ENCODE measurements at places on chromosomes 5 and 9. TPM values are rescaled to one million over a fixed set of nuclear protein-coding genes. Genes with fewer than 3 reads are reported as not detected.

DNA sequence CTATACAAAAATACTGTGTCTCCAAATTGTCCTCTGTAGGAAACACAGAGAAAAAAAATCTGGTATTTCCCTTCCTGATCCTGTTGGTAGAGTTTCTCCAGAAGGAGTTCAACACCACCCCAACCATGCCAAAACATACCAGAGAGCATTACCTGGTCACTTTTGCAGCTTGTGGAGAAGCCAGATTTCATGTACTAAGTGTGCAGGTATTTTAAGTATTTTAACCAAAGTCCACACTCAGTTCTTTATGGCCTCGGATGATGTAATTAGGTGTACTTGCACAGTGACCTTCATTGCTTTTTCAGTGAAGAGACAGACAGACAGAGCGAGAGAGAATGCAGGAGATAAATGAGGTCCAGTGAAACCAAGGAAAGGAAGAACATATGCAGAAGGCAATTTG is 2046.8 kb upstream of the CDH9 start:
- H3K27me3 ChIP-seq, result no peaks in the 10 kb centered on the region
- no peak overlapping the region for H3K4me3 ChIP-seq
- no peaks in the 10 kb centered on the region for H3K4me1 ChIP-seq
- DNase-seq, result no peak
- no peak overlapping the region for H3K27ac ChIP-seq
- H3K36me3 ChIP-seq, result no peaks in the 10 kb centered on the region

- H3K27ac ChIP-seq, result no peak overlapping the region
- H3K4me3 ChIP-seq, result no peak overlapping the region
- no peaks in the 10 kb centered on the region for H3K36me3 ChIP-seq
- no peaks in the 10 kb centered on the region for H3K27me3 ChIP-seq
Measured at GRCh38 chr5:169831331-169831730, 149.0 kb downstream of the INSYN2B start.

- no peak for DNase-seq
- no peaks in the 10 kb centered on the region for H3K4me1 ChIP-seq
- no peak overlapping the region for H3K4me3 ChIP-seq
- no peaks in the 10 kb centered on the region for H3K36me3 ChIP-seq
- H3K27me3 ChIP-seq, result no peaks in the 10 kb centered on the region
Measured at GRCh38 chr5:80284720-80285119, 28.9 kb upstream of the SERINC5 start.

DNA sequence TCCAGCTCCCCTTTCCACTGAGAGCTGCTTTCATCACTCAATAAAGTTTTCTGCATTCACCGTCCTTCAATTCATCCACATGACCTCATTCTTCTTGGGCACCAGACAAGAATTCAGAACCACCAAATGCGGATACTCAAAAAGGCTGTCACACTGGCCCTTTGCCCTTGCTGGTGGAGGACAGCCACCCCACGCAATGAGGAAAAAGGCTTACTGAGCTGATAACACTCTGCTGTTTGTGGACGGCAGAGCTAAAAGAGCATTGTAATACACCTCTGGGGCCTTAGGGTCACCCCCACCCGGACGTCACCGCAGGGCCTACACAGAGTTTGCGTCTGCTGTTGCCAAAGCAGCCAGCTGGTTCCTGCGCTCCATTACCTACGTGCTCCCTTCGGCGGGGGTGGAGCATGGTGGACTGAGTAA is 51.2 kb upstream of the ZNF608 start:
- H3K36me3 ChIP-seq, result no peaks in the 10 kb centered on the region
- H3K4me1 ChIP-seq, result peaks cover 7% of the 10 kb centered on the region
- no peaks in the 10 kb centered on the region for H3K27me3 ChIP-seq
- no peak overlapping the region for H3K4me3 ChIP-seq

DNA sequence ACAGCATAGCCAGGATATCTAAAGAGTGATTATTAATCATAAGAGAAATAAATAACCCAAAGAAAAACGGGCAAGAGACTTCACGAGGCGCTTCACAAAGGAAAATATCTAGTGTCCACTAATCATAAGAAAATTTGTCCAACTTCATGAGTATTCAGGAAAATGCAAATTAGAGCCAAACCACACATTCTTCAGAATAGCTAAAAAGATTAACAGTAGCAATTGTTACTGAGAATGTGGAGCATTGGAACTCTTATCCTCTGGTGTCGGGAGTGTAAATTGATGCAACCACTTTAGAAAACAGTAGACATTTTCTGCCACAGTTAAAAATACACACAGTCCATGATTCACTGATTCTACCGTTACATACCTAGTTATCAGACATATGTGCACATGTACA is 145.7 kb downstream of the CWC27 start:
- DNase-seq, result no peak
- H3K36me3 ChIP-seq, result peaks cover 10% of the 10 kb centered on the region
- no peak overlapping the region for H3K27ac ChIP-seq
- no peaks in the 10 kb centered on the region for H3K27me3 ChIP-seq
- H3K4me3 ChIP-seq, result no peak overlapping the region

DNA sequence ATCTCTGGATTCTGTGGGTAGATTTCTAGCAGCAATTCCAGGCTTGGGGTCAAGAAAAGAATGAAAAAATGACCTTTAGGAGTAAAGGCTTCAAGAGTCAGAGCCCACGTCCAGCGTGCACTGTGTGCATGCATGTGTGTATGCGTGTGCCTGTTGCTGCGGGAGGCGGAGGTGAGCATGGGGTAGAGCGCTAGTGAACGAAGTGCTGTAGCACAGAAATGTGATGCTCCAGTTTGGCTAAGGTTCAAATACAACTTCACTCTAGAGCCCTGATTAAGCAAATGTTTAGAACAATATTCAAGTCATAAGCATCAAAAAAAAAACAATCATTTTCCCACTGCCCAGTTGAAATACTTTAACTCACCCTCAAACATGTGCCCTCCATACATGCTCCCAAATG is 403.9 kb downstream of the ZNF608 start:
- no peaks in the 10 kb centered on the region for H3K4me1 ChIP-seq
- no peak overlapping the region for H3K27ac ChIP-seq
- H3K4me3 ChIP-seq, result no peak overlapping the region
- H3K27me3 ChIP-seq, result no peaks in the 10 kb centered on the region

GRCh38 chr9:86980802-86981201 is 33.5 kb upstream of the GAS1 start:
- H3K36me3 ChIP-seq, result no peaks in the 10 kb centered on the region
- H3K27ac ChIP-seq, result no peak overlapping the region
- H3K27me3 ChIP-seq, result no peaks in the 10 kb centered on the region
- no peak for DNase-seq
- H3K4me1 ChIP-seq, result 0 out of 2 replicates have a peak, but pooled peaks cover 8% of the 10 kb centered on the region

- H3K27me3 ChIP-seq, result no peaks in the 10 kb centered on the region
- H3K36me3 ChIP-seq, result no peaks in the 10 kb centered on the region
- no peak overlapping the region for H3K27ac ChIP-seq
- peaks cover 6% of the 10 kb centered on the region for H3K4me1 ChIP-seq
Measured at GRCh38 chr5:73743161-73743560, 117.2 kb downstream of the ARHGEF28 start.

DNA sequence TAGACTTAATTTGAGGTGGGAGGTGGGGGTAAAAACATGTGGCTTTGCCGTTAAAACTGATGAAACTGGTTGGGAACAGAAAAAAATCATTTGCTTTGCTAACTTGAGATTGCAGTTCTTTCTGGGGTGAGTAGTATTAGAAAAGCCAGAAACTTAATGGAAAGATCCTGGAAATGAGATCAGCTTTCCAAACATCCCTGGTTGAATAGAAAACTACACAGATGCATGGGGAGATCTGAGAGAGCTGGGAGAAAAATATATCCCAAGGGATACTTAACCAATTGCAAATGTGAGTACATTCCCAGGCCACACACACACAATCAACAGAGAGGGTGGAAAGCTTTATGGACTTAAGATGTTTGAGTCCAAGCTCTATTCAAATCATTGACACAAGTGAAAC is 222.3 kb downstream of the YTHDC2 start:
- no peaks in the 10 kb centered on the region for H3K27me3 ChIP-seq
- peaks cover 3% of the 10 kb centered on the region for H3K36me3 ChIP-seq
- H3K27ac ChIP-seq, result no peak overlapping the region
- no peak for DNase-seq
- H3K4me3 ChIP-seq, result no peak overlapping the region

GRCh38 chr5:53480416-53481158 is at the start of gene FST:
Gene FST (plus strand): TSS chr5:53480629. CDS start chr5:53480792, 163 bp downstream.
- H3K4me3 ChIP-seq, result peak within 1 kb of the TSS; percentile 96
- peak; percentile 66 for DNase-seq
- H3K27ac ChIP-seq, result no peak within 1 kb of the TSS
- no peaks in the 10 kb centered on the region for H3K36me3 ChIP-seq

DNA sequence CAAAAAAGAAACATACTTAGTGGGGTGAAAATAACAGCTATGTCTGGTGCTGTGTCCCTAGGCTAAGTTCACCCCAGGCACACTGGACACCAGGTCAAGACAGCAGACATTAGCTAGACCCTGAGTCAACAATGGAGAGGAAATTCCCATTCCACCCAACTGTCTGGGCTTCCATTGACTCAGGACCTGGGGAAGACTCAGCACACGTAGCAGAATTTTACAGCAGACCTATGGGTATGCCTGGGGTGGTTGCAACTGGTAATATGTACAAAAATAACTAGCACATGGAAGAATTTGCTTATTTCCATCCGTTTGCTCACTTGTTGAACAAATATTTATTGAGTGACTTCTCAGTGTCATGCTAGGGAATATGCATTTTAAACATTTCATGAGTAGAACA is 117.0 kb downstream of the GAS1 start:
- H3K27me3 ChIP-seq, result no peaks in the 10 kb centered on the region
- DNase-seq, result no peak
- H3K27ac ChIP-seq, result no peak overlapping the region
- no peaks in the 10 kb centered on the region for H3K36me3 ChIP-seq
- H3K4me1 ChIP-seq, result peaks cover 22% of the 10 kb centered on the region

DNA sequence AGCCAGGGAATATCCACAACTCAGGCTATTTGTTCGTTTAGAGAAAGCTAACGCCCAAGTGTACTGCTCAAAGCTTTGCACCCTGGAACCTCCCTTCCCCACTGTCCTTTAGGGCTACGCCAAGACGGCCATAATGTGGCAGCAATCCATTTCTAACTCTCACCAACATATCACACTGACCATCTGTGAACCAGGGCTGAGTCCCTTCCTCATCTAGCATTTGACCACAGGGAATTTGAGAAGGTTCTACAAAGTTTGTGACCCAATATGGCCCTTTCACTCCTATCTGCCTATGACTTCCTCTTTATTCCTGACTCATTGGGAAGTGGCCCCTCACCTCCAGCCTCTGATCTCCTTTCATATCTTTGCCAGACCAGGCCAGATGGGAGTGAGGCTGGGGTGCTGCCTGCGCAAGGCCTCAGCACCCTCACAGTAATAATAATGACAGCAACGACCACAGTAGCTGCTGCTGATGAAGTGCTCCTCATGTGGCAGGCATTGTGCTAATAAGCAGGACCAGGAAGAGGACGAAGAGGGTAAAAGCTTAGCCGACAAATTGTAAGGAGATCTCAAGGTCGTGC is 9.3 kb upstream of the ARAP3 start:
- DNase-seq, result no peak
- H3K4me1 ChIP-seq, result peaks cover 15% of the 10 kb centered on the region
- H3K4me3 ChIP-seq, result no peak overlapping the region
- no peaks in the 10 kb centered on the region for H3K36me3 ChIP-seq
- H3K27ac ChIP-seq, result no peak overlapping the region

DNA sequence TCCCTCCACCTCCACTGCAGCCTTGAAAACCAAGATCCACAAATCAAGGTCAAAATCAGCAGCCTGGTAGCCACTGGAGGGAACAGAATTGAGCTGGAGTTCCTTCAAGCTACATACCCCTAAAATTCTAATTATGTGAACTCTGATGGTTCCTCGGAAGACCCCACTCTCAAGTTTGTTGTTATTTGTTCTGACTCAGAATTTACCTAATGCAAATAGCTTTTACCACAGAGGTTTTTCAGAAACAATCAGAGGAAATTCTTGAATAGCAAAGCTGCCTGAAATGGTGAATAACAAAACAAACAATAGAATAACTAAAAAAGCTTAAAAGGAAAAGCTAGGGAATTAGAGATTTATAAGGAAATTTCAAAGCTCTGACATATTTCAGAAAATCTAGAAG is 220.0 kb downstream of the CDH18 start:
- H3K27ac ChIP-seq, result peak overlapping the region; percentile 68
- peaks cover 61% of the 10 kb centered on the region for H3K4me1 ChIP-seq
- no peaks in the 10 kb centered on the region for H3K27me3 ChIP-seq
- H3K4me3 ChIP-seq, result peak overlapping the region; percentile 4

DNA sequence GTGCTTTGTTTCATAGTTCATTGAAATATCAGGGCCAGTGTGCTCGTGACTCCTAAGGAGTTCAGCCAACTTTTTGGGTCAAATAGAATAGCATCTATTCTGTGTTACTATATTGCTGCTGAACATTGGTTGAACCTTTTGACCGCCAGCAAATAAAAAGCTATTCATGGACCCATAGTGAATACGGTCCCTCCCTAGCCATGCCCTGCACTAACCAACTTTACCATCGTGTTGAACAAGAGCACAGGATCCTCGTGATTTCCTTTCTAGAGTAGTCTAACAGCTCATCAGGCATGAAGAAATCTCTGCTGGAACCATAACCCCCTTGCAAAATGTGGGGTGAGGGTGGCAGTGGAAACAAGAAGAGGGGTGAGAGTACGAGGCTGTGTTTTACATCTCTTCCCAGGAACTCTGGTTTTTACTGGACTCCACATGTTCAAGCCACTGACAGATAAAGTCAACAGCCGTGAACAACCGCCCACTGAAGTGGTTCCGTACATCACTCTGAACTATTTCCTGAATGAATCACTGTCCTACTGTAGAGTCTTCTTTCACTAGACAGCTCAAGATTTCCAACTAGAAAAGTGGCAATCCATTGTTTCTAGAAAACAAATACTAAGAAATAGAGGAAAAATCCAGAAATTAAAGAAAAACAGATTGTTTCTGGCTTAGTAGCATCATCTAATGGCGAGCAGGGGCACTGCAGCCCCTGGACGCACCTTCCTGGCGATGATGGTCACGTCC is 70.1 kb upstream of the SPATA31E1 start:
- peak; percentile 75 for DNase-seq
- H3K27ac ChIP-seq, result no peak overlapping the region
- H3K4me3 ChIP-seq, result no peak overlapping the region
- no peaks in the 10 kb centered on the region for H3K4me1 ChIP-seq

Gene TXNDC8
- not detected for total RNA-seq

Gene FGFR4
- total RNA-seq, result 145 TPM

Gene BTNL8
- total RNA-seq, result 0.85 TPM

Gene PCDHB2
- 28.6 TPM for total RNA-seq

Gene CRB2
- total RNA-seq, result 9.8 TPM

Gene PAPPA
- total RNA-seq, result 0.38 TPM

All from GM23338 (cell line).